ENCODE measurements at places on chromosomes 1 and 21. TPM values are rescaled to one million over a fixed set of nuclear protein-coding genes. Genes with fewer than 3 reads are reported as not detected.
A peak's percentile ranks its signal among the peaks of the same experiment; 100 is the strongest.

KCNQ4 gene
- total RNA-seq: 0.22 TPM

CSDE1 gene
- total RNA-seq: 492 TPM

APCS gene
- total RNA-seq: not detected

GRCh38 chr21:33259428-33259827, 6.7 kb upstream of the IL10RB start:
- DNase-seq: no peak

DNA sequence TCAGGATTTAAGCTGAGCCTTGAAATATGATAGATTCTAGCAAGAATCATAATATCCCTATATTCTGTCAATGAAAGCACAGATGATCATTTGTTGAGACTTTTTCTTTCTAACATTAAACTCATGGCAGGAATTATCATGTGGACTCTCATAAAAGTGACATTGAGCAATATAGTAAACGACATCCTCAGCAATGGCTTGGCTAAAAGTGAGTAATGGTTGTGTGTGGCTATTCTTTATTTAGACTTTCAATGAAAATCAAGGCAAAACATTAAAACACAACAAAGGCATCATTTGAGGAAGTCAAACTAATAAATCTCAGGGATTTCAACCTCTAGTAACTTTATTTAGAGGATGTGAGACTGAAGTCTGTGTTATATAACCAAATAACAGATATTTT, 257.8 kb upstream of the ADGRL4 start:
- DNase-seq: no peak

TTC34 gene
- 2.4 TPM for total RNA-seq

NMNAT1 gene
- total RNA-seq: 4.6 TPM

DNA sequence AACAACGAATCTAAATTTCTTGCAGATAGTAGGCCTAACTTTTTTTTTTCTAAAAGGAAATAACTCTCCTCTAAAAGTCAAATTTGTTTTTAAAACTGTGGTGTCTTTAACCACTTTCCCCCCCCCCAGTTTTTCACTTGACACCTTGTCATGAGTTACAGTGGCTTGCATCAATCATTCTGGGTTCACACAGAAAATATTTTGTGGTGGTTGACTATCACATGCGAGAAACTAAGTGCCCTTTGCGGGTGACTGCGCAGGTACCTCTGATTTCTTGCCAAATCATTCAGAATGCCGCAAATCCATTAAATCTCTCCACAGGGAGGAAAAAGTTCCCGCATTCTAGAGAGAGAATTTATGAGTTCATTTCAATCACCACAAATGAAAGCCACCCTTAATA, 23.8 kb upstream of the SAMSN1 start:
- DNase-seq: no peak

IVL gene
- not detected for total RNA-seq

IGFN1 gene
- total RNA-seq: not detected

- no peak for DNase-seq
Observed at GRCh38 chr1:38546636-38547035, 312.9 kb downstream of the RRAGC start.

DNA sequence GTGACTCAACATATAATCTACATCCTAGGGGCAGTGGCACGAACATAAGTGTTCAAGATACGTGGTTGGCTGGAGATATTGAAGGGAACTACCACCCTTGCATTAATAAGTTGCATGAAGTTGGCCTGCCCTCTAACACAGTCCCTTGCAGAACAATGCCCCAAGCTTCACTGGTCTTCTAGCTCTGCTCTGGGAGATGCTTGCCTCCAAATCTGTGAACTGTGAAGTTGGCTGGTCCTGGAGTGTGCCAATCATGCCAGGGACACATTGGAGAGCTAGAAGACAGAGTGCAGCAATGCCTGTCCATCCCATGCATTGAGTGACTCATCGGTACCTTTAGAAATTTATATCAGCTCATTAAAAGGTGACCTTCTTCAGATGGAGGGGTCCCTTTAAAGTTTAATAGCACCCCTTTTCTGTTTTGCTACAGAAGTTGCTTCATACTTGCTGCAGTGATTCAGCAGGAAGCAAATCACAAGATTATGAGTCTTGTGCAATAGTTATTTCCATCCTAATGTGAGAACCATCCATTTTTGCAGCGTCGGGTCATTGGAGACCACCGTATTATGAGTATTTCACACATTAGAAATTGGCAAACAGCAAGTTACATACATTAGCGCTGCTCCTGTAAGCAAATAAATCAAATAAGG, 55.2 kb upstream of the KAZN start:
- DNase-seq: no peak

GRCh38 chr1:76471536-76471935, 395.7 kb upstream of the ST6GALNAC5 start:
- no peak for DNase-seq

OR2T29 gene
- not detected for total RNA-seq

DNA sequence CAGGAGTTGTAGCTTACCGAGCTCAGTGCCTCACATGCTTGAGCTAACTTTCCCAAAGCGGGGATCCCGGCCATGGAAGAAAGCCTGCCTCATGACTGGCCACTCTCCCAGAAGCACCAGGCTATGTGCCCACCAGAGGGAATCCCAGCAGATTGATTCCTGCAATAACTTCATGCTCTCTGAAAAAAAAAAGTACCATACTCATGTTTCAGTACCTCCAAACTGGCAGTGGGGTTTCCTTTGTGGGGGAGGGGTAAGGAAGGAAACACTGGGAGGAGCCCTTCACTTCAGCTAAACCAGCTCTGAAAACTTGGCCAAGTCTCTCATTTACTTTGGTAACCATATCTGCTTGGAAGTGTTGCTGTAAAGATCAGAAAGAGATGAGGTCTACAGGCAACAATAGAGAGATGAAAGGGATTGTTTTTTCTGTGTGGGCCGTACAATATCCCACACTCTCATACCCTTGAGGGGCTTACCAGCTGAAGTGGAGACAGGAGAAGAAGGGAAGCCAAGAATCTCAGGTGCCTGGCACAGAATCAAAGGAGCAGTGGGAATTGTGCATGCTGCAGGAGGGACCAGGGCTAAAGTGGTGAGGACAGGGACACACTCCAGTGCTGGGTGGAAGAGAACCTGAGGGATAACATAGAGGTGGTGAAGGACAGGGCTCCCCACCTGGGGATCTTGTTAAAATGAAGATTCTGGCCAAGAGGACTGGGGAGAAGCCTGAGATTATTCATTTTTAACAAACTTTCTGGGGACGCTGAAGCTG, 42.4 kb upstream of the TACSTD2 start:
- DNase-seq: peak; percentile 48

- no peak for DNase-seq
Observed at GRCh38 chr21:27371115-27371974, 404.5 kb upstream of the ADAMTS5 start.

Data from endodermal cell (in vitro differentiated cells).